ENCODE measurements at places on chromosomes 11 and 22.

GRCh38 chr22:39197578-39197977 lies 45.1 kb upstream of the CBX7 start:
- no peak for DNase-seq

DNA sequence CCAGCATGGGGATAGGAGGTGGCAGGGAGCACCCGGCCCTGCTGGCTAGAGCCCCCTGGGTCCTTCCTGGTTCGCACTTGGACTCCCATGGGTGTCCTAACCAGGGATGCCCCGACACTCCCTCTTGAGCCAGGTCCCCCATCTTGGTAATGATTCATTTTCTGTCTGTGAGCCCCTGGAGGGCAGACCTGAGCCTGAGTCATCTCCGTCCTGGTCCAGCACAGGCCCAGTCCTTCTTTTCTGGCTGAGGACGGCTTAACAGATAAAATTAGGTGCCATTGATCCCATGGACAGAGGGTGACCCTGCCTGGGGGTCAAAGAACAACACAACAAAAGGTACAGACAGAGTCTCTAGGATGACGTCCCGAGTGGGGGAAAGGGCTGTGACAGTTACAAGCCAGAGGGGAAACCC lies 3.5 kb downstream of the RHOD start:
- DNase-seq: no peak

- no peak for DNase-seq
Observed at GRCh38 chr11:121566279-121567168, 113.8 kb upstream of the SORL1-AS1 start.

GRCh38 chr11:4830346-4830745 lies 9.2 kb downstream of the OR51F2 start:
- no peak for DNase-seq

- no peak for DNase-seq
Observed at GRCh38 chr11:13333456-13333957, 55.9 kb downstream of the BMAL1 start.

GRCh38 chr11:27718863-27719545 lies 18.7 kb upstream of the BDNF start:
- DNase-seq: no peak

- no peak for DNase-seq
Observed at GRCh38 chr11:47259232-47259977, 1.6 kb downstream of the NR1H3 start.

DNA sequence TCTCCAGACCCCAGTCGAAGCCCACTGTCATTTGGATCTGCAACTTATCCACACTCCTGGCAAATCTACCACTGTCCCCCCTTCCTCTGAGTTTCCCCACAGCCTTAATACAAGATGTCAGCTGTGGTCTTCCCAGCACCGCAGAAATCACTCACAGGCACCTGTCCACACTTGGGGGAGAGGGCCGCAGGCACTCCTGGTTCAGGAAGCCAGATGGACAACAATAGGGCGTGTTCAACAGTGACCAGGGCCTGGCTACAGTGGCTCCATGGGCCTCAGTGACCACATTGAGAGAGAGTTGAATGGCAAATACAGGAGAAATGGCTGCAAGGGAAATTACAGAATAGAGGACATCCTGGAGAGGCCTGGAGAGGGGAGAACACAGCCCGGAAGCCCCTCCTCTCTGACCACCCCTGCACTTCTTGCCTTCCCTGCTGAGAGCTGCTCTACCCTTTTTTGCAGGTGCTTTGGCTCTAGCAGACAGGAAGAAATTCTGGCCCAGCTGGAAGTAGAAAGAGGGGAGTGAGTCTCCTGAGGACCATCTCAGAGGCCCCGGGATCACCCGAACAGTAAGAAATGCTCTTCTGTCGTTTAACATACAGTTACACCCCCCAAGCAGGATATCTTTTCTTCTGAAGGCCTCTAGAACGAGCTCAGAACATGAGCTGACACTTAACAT lies 164.6 kb downstream of the FEZ1 start:
- no peak for DNase-seq

DNA sequence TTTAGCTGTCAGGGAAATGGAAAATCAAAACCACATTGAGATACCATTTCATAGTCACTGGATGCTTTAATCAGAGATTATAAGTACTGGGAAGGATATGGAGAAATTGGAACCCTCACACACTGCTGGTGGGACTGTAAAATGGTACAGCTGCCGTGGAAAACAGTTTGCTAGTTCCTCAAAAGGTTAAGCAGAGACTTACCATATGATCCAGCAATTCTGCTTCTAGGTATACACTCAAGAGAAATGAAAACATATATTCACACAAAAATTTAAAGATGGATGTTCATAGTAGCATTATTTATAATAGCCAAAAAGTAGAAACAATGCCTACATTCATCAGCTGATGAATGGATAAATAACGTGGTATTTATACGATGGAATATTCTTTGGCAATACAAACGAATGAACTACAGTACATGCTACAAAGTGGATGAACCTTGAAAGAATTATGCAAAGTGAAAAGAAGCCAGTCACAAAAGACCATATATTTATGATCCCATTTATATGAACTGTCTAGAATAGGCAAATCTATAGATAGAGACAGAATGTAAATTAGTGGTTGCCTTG lies 23.0 kb downstream of the RNF121 start:
- DNase-seq: no peak

DNA sequence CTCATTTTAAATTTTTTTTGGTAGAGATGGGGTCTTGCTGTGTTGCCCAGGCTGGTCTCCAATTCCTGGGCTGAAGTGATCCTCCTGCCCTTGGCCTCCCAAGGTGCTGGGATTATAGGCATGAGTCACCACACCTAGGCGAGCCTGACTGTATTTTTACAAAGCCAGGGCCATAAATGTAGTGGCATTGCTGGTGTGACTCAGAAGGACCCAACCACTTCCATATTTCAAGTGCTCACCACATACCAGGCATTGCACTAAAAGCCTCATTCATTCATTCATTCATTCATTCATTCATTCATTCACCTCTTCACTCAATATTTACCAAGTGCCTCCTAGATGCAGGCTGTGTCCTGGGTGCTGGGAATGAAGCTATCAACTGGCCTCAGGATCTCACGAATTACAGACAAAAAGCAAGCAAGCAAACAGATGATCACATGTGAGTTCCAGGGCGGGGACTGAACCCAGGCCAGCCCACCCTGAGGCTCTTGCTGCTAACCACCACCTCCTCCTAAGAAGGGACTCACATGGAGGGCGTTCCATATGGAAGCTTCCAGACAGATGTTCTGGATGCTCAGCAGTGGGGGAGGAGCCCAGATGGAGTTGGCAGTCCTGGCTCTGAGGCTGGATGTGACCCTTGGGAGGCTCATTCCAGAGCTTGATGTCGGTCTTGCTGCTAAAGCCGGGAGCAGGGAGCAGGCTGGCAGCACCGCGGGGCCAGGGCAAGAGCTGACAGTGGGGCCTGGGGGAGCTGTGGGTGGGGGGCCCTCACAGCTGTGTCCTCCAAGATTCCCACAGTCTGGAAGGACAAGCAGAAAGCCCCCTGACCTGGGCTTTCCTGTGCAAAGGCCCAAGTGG lies 158.8 kb downstream of the CTTN start:
- no peak for DNase-seq

DNA sequence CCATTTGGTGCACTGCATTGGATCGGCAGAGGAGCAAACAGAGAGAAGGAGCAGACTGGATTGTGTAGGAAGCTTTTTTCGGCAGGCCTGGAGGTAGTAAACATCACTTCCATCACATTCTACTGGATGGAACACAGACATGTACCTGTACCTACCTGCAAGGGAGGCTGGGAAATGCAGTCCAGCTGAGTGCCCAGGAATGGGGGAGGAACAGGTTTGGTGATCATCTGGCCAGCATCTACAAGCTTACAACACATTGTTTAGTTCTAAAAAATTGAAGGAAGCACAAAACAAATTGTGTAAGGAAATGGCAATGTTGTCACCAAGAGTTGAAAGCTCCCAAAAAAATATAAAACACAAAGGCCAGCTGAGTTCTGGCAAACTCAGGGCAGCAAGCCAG lies 19.1 kb downstream of the SMIM38 start:
- DNase-seq: no peak

DNA sequence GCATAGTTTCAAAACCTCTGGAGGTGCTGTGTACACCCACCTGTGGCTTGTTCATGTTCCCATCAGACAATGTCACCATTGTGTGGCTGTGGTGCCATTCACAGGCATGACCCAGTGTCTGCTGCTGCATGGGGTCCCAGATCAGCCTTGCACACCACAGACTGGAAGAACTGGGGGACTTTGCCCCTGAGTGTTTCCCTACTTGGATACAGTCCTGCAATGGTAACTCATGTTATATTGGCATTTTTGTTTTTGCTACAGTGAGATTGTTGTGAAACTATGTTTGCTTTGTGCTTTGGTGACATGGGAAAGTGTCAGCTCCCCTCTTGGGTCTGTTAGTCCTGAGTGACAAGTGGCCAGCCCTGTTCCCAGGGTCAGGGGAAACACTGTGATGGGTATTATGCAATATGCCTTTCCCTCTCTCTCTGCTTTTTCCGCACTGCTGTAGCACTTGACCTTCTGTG lies 108.8 kb downstream of the NAV2 start:
- no peak for DNase-seq

DNA sequence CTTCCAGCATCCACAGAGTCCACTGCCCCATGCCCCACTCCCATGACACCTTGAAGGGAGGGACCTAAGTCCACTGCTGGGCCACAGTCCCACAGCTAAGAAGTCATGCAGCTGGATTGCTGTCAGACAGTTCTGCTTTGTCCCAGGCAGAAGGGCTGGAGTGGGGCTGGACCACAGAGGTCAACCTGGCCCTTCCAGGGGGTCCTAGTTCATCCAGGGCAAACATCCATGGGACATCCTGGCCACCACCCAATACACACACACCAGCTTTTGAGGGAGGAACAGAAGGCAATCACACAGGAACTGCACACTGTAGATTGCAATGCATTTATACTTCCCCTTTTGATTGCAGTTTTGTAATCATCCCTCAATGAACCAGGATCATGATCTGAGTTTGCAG lies 11.3 kb upstream of the APOL4 start:
- no peak for DNase-seq

GRCh38 chr11:125286486-125286885 lies 121.9 kb downstream of the PKNOX2 start:
- no peak for DNase-seq

DNA sequence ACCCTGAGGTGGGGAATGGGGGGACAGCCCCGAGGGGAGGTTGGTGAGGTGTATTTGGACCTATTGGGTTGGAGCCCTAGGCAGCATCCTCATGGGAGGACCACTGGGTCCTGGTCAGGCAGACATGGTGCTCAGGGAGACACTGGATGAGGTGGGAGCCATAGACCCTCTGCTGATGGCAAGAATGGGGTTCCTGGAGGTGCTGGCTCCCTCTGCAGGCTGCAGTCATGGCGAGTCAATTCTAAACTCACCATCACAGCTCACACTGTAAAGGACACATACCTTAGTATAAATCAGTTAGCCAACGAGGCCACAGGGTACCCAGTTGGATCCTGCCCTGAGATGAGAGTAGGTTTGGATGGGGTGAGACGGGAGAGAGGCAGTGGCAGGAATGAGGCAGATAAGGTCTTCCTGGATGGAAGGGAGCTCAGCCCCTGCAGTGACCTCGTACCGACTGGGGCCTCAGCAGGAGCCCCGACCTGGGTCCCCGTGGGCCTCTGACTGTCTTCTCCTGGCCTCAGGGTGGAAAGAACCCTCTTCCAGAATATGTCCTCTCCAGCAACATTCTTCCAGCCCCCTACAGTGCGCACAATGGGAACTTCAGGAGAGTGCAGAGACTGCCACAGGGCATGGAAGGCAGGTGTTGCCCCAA lies 1.7 kb upstream of the GAB4 start:
- no peak for DNase-seq

DNA sequence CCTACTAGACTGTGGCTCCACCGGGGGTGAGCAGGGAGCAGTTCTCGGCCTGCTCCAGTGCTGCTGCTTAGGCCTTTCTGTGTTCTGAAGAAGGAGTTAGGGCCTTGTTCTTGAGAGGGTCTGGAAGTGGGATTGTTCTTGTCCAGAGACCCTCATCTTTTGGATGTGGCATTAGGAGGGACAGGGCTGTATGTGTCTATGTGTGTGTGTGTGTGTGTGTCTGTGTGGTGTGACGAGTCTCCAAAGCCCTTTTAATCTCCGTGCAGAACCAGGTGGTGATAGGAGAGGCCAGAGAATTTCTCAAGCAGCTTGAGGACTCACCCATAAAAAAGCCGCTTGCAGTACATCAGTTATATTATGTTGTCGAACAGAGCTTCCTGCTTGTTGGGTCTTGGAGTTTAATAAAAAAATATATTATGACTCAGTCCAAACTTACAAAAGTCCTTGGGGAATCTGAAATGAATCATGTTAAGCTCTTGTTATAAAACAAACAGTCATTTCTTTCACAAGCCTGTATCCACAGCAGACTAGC lies 196.5 kb downstream of the TENM4 start:
- no peak for DNase-seq

- no peak for DNase-seq
Observed at GRCh38 chr11:116335078-116335477, 437.7 kb downstream of the BUD13 start.

- DNase-seq: no peak
Observed at GRCh38 chr11:114232400-114233059, 63.7 kb upstream of the NNMT start.

- no peak for DNase-seq
Observed at GRCh38 chr11:71210861-71211260, 41.5 kb downstream of the SHANK2 start.

DNA sequence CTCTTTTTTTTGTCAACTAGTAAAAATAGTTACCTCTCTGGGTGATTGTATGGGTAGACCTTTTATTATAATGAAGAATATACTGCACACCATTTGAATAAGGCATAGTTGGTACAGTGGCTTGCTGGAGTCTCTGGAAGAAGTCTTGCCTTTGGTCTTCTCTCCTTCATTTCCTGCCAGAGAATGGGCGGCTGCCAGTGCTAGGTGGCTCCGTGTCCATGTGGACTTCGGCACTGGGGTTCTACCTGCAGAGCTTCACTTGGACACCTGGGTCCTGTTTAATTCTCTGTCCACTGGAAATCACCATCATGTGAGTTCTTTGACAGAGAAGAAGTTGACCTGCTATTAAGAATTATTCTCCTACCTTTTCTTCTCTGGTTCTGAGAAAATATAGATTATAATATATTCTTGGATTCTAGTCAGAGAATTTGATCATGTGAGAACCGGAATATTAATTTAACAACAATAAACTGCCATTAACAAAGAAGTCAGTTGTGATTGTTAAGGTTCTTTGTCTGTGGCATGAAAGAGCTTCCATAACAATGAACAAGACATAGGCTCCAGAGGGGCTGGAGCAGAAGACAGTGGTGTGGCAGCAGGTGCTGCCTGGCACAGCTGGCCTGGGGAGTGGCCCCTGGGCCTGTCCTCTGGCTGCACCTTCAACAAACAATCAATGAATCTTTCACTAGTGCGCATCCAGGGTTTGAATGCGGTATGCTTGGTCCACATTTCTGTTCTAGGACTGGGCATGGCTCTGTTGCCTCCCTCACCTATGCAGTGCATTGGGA lies 77.5 kb downstream of the PPFIBP2 start:
- DNase-seq: no peak

DNA sequence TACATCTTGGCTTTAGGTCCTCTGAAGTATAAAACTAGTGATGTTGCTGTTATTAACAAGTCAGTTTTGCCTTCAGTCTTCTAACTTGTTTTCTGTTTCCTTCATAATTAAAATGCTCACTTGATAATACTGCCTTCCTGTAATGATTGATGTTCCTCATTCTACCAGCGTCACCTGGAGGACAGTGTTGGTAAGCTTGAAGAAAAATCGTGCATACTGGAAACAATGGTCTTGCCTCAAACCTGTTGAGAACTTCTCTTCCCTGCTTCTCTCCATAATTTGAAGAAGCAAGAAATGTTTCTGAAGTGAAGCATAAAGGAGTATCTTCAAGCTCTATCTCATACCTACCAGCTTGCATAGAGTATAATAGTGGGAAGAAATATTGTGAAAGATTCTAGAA lies 3.0 kb downstream of the YWHAH start:
- DNase-seq: no peak
